Stimulated activated CD4-positive, alpha-beta T cell treated with anti-CD3 and anti-CD28 coated beads, Interleukin-1b, Interleukin-23, amount 100 ng/mL, for 48 hours (primary cell): ENCODE measurements at places on chromosomes 16 and 17.

DNA sequence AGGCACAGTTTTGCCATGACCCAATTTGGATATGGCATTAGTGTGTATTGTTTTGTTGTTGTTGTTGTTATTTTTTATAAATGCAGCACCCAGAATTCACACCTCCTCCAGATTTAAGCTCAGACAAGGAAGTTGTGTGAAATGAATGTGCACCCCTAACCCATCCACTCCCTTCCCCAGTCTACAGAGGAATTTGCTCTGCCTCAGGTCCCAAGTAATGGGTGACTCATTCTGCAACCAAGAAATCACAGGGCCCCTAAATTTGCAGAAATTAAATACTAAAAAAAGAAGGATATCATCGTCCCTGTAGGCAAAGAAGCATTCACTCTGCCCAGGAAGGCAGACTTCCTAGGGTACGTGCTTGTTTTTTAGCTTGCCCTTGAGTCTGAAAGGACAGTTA is 62.3 kb downstream of the CLEC16A start:
- no peak for DNase-seq

DNA sequence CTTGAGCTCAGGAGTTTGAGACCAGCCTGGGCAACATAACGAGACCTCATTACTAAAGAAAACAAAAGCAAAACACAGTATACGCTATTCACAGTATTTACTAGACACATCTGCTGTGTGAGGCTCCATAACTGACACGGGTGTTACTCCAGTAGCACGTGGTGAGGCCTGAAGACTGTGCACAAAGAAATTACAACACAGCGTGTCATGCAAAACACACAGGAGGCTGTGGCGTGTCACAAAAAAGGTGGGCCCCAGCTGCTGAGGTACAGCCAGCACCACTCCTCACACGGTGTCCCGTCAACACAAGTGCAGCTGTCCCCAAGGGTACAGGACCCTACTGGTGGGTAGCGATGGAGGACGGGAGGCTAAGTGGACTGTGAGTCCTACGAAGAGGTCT is 2.7 kb downstream of the CYBC1 start:
- peak; percentile 39 for DNase-seq

- no peak for DNase-seq
These were observed 9.0 kb downstream of the KATNB1 start for GRCh38 chr16:57744642-57744903.

DNA sequence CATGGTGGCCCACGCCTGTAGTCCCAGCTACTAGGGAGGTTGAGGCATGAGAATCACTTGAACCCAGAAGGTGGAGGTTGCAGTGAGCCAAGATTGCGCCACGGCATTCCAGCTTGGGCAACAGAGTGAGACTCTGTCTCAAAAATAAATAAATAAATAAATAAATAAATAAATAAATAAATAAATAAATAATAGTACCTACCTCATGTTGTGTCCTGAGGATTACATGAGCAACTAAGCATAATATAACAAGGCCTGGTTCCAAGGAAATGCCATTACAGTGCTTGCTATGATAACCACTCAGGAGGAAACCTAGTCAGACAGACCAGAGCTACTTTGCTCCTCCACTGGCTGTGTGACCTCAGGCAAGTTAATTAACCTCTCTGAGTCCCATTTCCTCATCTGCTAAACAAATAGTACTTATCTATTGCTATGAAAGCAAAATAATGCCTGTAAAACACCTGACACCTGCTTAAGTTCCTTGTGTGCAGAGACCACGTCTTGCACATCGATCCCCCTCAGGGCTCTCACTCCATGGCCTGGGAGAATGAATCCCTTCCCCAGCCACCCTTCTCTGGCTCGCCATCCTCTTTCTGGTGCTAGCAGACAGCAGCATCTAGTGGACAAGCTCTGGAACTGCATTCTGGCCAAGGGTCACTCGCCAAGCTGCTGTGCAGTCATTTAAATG is 7.5 kb downstream of the EPOP start:
- DNase-seq = peak; percentile 58

DNA sequence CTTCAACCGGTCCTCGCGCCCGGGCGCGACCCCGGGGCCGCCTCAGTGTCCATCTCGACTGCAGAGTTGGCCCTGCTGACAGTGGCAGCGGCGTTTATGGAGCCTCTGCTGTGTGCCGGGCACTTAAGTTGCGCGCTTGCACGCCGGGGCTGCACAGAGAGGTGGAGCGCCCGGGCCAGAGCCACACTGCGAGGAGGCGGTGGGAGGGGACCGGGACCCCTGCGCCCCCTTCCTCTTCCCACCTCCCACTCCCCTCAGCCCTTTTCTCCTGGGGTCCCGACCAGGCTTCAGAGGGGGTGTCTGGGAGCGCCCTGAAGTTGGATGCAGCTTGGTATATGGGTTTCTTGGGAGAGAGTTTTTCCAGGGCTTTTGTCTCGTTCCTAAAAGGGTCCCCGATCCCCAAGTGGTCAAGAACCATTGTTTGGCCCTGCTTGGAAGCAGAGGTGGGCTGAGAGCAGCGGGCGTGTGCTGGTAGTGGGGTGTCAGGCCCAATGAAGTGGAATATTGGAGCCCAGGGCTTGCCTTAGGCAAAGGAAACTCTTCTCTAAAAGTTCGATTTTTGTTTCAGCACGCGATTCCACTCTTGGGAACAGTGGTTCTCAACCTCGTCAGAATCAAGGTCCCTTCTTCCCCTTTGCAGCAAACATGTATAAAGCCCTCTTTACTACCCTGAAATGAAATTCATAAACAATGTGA is 605 bp downstream of the MRTFB start:
- DNase-seq = no peak
